ENCODE measurements at places on chromosomes 1 and 21. TPM values are rescaled to one million over a fixed set of nuclear protein-coding genes. Genes with fewer than 3 reads are reported as not detected.

Gene MYBPHL
- 1.1 TPM for polyA plus RNA-seq

Gene TNFRSF9
- not detected for polyA plus RNA-seq

Gene DMBX1
- polyA plus RNA-seq: not detected

Gene FAM163A
- polyA plus RNA-seq: not detected

Gene PYHIN1
- polyA plus RNA-seq: not detected

Gene TBX19
- not detected for polyA plus RNA-seq

Gene ADAMTSL4
- polyA plus RNA-seq: not detected

Gene EPB41
- polyA plus RNA-seq: 34.5 TPM

Gene PIK3CD
- 1.4 TPM for polyA plus RNA-seq

Gene LCE1B
- not detected for polyA plus RNA-seq

Gene LCE3D
- polyA plus RNA-seq: not detected

Gene NTMT2
- polyA plus RNA-seq: not detected
